ENCODE measurements at places on chromosomes 4 and X.

GRCh38 chr4:145935253-145936141, 3.1 kb downstream of the ZNF827 start:
- DNase-seq: no peak

DNA sequence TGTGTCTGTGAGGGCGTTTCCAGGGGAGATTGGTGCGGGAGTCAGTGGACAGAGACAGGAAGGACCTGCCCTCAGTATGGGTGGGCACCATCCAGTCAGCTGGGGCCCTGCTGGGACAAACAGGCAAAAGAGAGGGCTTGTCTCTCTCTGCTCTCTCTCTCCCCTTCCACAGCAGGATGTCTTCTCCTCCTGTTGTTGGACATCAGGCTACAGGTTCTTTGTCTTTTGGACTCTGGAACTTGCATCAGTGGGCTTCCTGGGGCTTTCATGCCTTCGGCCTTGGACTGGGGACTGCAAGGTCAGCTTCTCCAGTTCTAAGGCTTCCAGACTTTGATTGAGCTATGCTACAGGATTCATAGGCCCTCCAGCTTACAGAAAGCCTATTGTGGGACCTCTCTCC, 59.6 kb downstream of the ADGRA3 start:
- no peak for DNase-seq

DNA sequence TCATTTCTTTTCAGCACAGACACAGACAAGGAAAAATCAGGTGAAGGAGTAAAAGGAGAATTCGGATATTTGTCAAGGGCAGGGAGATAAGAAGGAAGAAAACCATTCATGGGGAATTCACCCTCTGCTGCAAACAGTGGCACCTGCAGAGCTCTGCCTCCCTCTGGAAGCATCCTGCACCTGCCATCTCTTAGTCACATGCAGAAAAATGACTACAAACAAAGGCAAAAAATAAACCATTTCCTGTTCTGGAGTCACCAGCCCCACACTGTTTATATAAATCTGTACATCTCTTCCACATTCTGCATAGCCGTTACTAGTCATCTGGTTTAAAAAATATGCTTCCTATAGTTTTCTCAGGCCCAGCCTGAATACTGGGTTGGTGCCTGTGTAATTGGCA, 205.3 kb downstream of the ARAP2 start:
- DNase-seq: no peak

- no peak for DNase-seq
These were observed 348.7 kb upstream of the HAND2 start for GRCh38 chr4:173878701-173879100.

- no peak for DNase-seq
These were observed 63.8 kb upstream of the ANXA10 start for GRCh38 chr4:168028568-168028967.

DNA sequence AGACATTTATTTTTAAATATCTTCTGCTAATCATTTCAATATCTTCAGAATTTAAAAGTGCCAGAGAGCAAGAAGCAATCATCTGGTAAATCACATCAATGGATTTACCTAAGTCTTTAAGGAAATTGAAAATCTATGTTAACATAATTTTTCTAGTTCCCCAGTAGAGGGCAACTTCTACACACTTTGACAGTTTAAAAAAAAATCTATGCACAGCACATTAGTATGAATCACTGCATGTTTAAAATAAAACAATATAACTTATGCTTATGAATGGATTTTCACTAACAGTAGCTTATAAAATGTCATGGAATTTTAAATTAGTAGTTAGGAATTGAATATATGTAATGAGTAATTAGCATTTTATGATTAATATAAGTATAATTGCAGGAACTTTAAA, 126.5 kb downstream of the REELD1 start:
- no peak for DNase-seq

GRCh38 chrX:134568285-134569016, 89.8 kb downstream of the PLAC1 start:
- DNase-seq: no peak

DNA sequence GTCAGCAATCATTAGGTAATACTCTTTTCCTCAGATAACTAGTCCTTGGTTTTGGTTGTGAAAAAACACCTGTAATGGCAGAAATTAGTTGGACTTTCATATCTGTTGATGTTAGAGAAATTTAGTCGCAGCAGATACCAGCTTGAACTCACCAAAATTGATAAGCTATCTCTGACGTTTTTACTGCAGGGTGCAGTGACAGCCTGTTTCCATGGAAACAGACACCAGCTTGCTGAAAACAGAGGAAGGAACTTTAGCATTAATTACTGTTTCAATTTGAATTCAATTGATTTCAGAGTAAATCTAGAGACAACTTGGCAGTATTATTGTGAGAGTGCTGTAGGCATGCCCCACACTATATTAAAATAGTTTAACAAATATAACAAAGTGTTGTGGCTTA, 246.5 kb downstream of the PPP1R2C start:
- no peak for DNase-seq

- DNase-seq: no peak
These were observed 222.0 kb downstream of the SPRY1 start for GRCh38 chr4:123618606-123619005.

DNA sequence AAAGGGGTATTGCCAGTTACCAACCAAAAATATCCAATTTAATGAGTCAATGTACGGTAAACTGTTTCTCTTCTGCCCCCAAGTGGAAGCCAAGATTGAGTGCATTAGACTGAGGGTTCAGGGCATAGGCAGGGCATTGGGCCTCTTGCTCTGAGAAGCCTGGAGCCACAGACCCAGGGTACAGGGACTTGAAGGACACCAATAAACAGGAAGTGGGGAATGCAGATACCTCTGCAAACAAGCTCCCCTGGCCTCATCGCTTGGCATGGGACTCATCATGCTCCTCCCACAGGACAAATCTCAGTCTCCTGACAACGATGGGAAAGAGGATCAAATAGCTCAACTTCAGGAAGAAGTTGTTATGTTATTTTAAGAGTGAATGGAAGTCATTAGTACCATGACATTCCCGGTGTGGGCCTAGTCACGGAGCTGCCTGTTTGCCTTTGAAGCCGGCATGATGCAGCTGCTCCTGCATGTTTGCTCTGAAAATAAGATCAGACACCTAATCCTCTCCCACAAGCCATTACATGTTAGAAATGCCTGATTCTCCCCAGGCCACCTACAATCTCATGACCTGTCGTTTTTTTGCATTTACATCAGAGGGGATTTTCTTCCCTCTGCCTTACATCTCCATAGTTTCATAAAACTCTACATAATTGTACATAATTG, 224.2 kb downstream of the RCHY1 start:
- DNase-seq: no peak

DNA sequence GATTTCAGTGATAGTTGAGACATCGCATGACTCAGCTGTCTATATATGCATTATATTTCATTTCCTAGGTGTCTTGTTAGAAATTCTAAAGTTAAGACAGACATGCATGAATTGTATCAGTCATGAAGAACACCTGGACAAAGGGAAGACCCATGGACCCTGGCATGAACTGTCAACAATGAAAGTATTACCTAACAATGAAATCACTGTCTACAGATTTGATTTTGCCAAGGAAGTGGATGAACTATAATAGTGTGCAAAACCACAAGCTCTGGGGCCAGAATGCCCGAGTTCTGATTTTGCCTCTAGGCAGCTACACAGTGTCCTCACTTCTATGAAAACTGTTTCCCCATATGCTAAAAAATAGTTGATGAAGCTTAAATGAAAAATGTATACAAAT, 386.1 kb downstream of the NLGN4X start:
- no peak for DNase-seq

DNA sequence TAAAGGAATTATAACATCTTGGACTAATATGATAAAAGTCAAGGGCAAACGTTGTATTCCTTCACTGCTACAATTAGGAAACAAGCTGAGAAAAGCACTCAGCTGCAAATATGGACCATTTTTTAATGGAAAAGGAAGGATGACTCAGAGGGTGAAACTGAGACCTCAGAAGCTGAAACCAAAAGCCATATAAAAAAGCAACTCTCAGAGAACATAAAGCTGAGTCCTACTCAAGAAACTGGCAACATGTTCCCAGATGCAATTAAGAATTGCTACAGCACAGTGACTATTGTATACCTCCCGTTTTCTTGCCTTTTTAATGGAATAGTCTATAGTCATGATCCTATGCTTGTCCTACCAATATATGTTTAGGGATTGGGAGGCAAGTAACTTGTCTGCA, 1106.4 kb upstream of the INTU start:
- DNase-seq: no peak

GRCh38 chr4:112516066-112516470, at the start of gene NEUROG2:
Gene NEUROG2, minus strand, starts transcription at chr4:112516180. Its CDS starts 705 bp downstream, at chr4:112515475.
- no peak for DNase-seq

- DNase-seq: no peak
These were observed 644.9 kb upstream of the PITX2 start for GRCh38 chr4:111267786-111268185.

DNA sequence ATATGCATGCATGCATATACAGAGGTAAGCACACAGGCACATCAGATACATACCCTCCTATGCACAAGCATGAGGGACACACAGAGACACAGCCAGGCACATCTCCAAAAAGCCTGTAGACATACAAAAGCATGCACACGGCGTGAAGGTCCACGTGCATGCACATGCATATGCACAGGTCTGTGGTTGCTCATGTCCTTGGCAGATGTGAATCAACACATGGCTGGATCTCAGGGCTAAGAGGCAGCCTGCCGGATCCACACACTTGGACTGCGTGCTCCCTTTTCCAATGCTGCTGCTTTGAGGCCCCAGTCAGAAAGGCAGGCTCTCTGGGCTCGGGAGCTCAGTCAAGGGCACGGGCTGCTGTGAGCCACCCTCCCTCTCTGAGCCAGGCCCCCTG, 3.6 kb downstream of the STARD8 start:
- no peak for DNase-seq

DNA sequence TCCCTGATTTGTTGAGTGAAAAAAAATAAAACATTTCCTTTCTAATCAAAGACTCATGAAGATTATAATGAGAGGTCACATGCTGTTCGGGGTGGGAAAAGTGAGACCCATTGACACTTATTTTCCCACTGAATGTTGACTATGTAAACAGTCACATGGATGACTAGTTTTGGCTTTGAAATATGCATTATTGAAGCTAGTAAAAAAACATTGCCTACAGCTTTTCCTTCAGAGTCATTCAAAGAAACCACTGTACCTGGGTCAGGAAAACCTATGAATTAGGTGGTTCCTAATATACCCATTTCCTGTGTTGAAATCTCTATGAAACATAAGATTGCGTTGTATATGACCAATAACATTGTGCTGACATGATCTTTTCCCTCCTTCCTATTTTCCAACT, 251.2 kb downstream of the CFAP299 start:
- DNase-seq: no peak

- DNase-seq: no peak
These were observed 191.4 kb downstream of the SPRY1 start for GRCh38 chr4:123587983-123588494.

DNA sequence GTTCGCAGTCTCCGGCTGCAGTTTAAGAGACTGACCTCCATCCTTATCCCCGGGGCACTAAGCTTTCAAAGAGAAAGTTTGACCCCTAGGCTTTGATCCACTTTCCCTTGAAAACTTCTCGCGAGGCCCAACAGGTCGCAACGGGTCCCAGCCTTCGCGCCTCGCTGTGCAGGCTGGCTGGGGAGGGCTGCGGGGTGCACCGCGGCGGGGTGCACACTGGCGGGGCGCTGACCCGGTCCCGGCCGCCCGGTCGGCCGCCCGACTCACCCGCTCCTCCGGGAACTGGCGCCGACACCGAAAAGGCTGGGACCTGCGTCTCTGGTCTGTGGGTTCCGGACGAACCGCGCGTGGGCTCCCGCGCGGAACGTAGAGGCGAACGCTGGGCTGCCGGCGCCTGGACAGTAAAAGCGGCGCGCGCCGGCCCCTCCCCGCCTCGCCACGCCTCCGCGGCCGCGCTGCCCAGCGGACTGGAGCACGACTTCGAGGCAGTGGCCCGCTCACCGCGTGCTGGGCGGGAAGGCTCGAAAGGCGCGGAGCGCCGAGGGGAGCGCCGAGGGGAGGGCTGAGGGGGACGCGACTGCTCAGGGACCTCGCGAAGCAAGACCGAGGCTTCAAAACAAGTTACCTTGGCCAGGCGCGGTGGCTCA, at the start of gene TAF7L:
Gene TAF7L, minus strand, starts transcription at position 378 of the 647 bp plus-strand sequence. CDS start 3,791 bp downstream, outside the sequence.
- DNase-seq: no peak

DNA sequence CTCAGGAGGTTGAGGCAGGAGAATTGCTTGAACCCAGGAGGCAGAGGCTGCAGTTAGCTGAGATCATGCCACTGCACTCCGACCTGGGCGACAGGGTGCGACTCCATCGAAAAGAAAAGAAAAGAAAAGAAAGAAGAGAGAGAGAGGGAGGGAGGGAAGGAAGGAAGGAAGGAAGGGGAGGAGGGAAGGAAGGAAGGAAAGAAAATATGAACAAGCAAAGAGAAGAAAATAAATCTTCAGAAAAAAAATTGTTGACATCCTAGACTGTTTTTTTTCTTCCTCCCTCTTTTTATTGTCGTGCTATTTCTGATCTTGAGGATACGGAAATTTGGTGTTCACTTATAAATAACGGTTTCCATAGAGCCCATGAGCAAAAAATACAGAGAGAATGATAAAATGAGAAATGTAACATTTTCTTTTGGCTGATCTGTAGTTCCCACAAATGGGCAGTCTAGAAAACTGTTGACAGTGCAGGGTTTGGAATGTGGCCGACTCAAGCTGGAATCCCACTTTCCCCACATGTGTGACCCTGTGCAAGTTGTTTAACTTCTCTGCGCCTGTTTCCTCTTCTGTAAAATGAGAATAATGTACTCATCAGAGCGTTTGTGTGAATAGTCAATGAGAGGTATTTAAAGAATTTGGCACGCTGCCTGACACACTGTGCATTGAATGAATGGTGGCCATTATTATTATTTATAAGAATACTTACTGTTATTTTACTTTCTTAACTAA, 19.4 kb downstream of the SORBS2 start:
- DNase-seq: no peak

GRCh38 chr4:80610845-80611677, 275.5 kb downstream of the CFAP299 start:
- no peak for DNase-seq

DNA sequence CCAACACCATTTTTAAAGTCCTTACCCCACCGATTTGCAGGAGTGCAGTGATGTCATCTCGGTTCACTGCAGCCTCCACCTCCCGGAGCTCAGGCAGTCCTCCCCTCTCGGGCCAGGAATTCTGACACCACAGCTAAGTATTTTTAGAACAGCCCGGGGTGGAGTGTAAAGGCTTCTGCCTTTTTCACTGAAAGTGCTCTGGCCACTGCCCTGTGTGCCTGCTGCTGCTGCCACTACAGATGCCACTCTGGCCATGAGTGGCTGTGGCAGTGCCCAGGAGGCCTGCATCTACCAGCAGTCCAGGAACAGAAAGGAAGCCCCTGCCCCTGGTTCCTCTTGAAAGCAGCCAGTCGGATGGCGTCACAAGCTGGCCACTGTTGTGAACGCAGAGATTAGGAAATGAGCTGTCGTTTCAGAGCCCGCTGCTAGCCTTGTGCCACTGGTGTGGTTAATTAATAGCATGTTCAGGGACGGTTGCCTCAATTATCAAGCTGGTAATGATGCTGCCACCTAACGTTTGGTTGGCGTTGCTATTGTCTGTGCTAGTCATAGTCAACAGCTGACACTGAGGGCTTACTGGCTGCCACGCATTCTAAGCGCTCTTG, 23.6 kb upstream of the TBC1D14 start:
- DNase-seq: no peak

All from activated CD8-positive, alpha-beta memory T cell treated with anti-CD3 and anti-CD28 coated beads for 1 hour (primary cell).